Naive thymus-derived CD4-positive, alpha-beta T cell (primary cell): ENCODE measurements at places on chromosomes 1 and 21.
A peak's percentile ranks its signal among the peaks of the same experiment; 100 is the strongest.

GRCh38 chr1:201221201-201221846 is 30.7 kb downstream of the IGFN1 start:
- no peak for DNase-seq

DNA sequence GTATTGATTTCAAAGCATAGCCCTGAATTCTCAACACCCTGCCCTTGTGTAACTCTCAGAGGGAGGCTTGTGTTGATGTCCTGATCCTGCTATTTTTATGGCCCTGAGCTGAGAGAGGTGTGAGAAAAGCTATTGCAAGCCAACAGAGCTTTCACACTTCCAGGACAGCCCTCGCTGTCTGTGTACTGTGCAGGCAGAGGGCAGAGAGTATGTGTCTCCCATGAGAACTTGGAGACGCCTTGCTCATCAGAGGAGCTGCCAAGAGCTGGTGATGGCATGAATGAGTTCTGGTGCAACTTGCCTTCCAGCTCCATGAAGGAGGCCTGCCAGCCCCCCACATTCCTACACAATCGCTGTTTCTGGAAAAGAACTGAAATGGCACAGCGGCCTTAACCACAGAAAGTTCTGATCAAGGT is 144.1 kb upstream of the AJAP1 start:
- DNase-seq = no peak

- DNase-seq = no peak
Measured at GRCh38 chr1:235887676-235888075, 21.0 kb upstream of the LYST start.

- no peak for DNase-seq
Measured at GRCh38 chr1:85359874-85360721, 83.7 kb upstream of the BCL10 start.

- DNase-seq = no peak
Measured at GRCh38 chr1:174913225-174913903, 86.4 kb upstream of the CACYBP start.

- no peak for DNase-seq
Measured at GRCh38 chr1:28538286-28538685, 14.6 kb upstream of the TRNAU1AP start.

- DNase-seq = no peak
Measured at GRCh38 chr1:32770221-32770731, 46.9 kb downstream of the YARS1 start.

GRCh38 chr1:57254022-57254421 is 169.8 kb downstream of the DAB1 start:
- no peak for DNase-seq

- DNase-seq = no peak
Measured at GRCh38 chr1:12125422-12126355, 41.1 kb upstream of the TNFRSF1B start.

DNA sequence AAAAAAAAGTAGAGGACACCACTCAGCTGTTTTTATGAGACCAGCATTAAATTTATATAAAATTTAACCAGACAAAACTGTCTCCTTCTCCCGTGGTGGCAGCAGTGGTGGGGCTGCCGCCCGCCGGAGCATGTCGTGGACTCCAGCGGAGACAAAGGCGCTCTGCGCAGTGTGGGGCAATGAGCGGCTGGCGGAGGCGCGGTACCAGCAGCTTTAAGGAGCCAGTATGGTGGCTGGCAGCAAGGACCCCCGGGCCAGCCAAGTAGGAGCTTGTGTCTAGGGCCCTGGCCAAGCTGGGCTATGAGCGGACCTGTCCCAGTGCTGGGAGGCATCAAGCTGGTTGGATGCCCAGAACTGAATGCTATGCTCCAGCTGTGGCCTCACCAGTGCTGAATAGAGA is 2102.9 kb downstream of the NCAM2 start:
- no peak for DNase-seq

DNA sequence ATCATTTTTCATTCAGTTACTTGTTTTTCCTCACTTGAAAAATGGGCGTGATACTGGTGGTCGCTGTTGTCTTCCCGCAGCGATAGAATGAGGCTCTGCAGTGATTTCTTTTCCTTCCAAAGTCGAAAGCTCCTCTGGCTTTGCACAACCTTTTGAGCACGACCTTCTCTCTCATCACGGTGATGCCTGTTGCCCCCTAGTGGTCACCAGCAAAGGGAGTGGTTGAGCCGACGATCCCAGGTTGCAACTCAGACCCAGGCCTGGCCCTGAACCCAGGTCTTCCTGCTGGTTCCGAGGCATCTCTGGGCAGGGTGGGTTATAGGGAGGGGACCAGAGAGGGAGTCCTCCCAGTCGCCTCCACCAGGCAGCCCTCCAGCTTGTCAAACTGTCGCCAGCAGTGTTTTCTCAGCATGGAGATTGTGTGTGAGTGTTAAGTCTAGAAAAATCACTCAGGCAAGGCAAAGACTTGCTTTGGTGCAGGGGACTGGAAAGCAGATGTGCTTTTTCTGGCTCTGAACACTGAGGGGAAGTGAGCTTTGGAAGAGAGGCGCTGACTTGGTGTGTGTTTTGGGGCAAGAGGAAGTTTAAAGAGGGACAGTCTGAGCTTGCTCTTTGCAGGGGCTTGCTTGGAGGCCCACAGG is 285.3 kb downstream of the CAMTA1 start:
- DNase-seq = peak; percentile 53

DNA sequence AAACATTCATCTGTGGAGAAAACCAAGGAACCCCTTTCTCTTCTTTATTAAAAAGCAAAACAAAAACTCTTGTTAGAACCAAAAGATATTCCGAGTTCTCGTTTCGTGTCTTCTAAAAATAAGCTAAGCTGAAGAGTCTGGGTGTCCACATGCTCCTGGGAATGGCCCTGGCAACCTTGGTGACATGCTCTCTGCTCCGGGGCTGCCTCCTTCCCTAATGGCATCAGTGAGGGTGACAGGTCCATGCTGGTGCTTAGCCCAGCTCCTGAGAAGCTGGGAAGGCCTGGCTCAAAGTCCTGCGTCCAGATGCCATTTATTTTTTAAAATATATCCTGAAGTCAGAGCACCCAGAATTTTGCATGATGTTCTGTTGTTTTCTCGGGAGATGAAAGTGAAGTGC is 24.6 kb upstream of the TRAPPC10 start:
- DNase-seq = no peak

DNA sequence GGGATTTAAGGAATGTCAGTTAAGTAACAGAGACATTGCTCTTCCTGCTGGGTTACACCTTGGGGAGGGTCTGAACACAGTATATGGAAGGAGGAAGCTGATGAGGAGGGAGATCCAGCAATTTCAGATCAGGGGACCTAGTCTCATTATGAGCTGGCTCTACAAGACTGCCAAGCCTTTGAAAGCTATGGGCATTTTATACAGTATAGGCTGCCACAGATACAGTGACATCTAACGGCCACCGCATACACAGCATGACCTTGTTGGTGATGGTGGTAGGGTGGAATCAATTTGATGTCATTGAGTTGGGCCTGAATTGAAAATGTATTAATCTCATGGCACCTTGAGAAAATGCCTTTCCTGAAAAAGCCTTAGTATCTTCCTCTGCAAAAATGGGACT is 22.6 kb upstream of the ZP4 start:
- no peak for DNase-seq

GRCh38 chr1:212286556-212287131 is 1.4 kb downstream of the PPP2R5A start:
- no peak for DNase-seq

DNA sequence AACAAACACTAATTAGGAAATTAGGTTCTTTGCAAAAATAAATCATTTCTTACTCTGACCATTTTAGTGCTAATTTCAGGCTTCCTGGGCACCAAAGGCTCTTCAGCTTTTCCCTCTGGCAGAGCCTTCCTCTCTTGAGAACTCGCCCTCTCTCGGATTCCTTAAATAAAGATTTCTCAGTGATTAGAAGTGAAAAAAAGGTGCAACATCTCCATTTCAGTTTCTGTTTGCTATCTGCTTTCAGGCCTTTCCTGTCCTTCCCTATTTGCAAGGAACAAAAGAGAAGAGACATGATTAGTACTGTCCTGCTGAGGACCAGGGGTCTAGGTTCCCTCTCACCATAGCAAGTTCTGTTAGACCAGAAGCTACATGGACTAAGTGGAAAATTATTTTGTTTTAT is 27.8 kb upstream of the CACYBP start:
- DNase-seq = no peak

GRCh38 chr1:71610476-71610875 is 529.6 kb upstream of the ZRANB2 start:
- DNase-seq = no peak

GRCh38 chr21:45200031-45200430 is 87.7 kb downstream of the POFUT2 start:
- no peak for DNase-seq

- DNase-seq = no peak
Measured at GRCh38 chr1:64231153-64231552, 27.7 kb downstream of the UBE2U start.

DNA sequence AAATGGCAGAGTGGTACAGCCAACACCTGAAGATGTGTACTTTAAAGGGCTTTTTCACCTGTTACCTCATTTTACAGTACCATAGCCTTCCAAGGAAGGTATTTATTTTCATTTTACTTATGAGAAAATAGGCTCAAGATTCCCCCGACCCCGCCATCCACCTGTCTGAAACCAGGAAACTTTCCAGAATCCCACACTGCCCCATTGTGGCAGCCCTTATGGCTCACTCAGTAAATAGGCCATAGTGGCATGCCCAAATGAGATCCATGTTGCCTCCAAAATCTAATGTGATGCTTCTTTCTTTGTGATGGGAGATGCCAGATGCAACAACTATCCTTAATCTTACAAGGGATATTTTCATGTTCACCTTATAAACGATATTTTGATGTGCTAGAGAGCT is 97.8 kb downstream of the EBNA1BP2 start:
- no peak for DNase-seq

DNA sequence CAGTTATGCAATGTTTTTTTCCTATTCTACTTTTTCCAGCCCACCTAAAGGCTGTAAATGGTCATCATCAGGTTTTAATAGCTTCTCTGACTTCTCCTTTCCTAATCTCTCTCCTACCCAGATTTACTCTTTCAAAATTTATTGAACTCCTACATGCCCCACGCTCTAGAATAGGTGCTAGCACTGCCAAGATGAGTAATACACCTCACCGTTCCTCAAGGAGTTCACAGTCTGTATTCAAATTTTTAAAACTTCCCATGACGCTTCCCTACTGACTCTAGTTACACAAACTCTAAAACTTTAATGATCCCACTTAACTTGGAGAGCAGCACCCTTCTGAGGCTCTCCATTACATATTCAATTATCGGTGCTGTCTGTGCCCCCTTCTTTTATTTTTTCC is 51.6 kb downstream of the ALG14 start:
- no peak for DNase-seq

- no peak for DNase-seq
Measured at GRCh38 chr21:33864150-33864549, 51.5 kb downstream of the ATP5PO start.

DNA sequence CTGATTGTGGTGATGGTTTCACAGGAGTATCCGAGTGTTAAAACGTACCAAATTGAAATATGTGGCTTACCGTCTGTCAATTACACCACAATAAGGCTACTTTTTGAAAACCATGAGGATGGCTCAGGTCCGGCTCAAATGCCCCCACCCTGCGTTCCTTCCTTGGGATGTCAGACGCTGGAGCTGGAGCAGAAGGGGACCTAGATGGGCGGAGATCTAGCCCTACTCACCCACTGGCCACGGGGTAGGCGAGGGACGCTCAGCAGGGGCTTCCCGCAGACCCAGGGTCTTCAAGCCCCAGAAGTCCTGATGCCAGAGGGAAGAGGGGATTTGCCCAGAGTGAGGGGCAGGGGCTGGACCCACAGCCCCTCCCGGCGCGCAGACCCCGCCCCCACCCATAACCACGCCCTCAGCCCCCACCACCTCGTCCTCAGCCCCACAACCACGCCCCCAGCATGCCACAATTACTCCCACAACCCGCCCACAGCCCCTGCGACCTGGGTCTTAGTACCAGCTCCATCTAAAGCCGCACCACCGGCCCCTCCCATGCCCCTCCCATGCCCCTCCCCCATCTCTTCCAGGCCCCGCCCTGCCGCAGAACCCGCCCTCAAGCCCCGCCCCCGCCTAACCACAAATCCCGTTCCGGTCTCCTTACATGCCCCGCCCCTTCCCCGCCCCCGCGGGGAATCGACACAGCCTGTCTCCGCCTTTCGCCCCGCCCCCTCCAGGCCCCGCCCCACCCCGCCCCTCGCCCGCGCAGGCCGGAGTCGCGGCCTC is at the start of gene LRRC3:
TSS of gene LRRC3 (plus strand) at position 764 of the 777 bp plus-strand sequence. CDS start 1,135 bp downstream, outside the sequence.
- peak; percentile 82 for DNase-seq

GRCh38 chr1:25912076-25912831 is 6.0 kb upstream of the STMN1 start:
- DNase-seq = no peak
